ENCODE measurements at places on chromosomes 6 and 20.

GRCh38 chr20:51058017-51058416 lies 35.1 kb upstream of the KCNG1 start:
- no peak for DNase-seq

DNA sequence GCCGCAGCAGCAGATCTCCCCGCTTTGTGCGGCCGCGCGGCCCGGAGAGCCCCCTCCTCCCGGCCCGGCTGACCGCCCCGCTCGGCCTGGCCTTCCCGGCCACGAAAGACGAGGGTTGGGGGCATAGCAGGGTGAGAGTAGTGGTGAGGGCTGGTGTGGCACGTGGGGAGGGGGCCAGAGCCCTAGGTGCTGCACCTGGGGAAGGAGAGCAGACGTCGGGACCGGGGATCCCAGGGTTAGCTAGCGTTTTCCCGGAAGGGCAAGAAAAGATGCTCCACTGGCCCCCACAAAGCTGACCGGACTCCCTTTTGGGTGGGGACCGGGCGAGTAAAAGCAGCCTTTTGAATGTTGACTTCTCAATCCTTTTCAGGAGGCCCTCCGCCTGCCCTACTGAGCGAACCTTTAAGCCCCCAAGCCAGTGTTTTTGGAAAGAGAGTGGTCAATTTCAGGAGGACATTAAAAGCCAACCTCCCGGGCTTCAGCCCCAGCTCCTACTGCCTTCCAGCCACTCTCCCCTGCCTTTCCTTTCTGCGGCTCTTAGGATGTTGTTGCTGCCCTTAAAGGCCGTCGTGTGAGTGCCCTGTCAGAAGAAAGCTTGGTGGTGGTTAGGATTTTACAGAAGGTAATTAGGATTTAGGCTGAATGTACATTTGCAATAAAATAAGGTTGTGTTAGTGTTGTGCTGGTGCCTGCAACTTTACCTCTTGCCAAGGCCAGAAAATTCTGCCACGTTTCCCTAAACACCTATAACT lies 648 bp upstream of the BACH2 start:
- DNase-seq = no peak

- DNase-seq = no peak
These were observed 244.8 kb upstream of the CDYL start for GRCh38 chr6:4531406-4531805.

DNA sequence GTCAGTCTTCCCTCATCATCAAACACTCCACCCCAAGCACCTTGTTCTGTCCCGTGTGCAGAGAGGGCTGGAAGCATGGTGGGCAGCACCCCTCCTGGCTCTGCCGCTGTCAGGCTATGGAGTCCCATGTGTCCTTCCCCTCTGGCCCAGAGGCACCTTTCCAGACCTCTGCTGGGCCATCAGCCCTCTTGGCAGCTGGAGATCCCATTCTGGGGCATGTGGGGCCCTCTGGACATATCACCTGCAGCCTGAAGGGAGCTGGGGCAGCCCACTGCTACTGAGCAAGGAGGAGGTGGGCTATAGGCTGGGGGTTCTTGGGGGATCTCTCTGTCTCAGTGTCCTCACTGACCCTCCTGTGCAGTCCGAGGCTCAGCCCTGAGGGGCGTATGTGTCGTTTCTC lies 42.2 kb downstream of the SUN5 start:
- no peak for DNase-seq

GRCh38 chr20:4147319-4147718 lies 132.0 kb upstream of the RNF24 start:
- DNase-seq = no peak

- peak; percentile 31 for DNase-seq
These were observed 71.1 kb upstream of the THEMIS start for GRCh38 chr6:127971945-127972391.

- DNase-seq = no peak
These were observed 457.9 kb downstream of the TBC1D32 start for GRCh38 chr6:120876424-120876823.

DNA sequence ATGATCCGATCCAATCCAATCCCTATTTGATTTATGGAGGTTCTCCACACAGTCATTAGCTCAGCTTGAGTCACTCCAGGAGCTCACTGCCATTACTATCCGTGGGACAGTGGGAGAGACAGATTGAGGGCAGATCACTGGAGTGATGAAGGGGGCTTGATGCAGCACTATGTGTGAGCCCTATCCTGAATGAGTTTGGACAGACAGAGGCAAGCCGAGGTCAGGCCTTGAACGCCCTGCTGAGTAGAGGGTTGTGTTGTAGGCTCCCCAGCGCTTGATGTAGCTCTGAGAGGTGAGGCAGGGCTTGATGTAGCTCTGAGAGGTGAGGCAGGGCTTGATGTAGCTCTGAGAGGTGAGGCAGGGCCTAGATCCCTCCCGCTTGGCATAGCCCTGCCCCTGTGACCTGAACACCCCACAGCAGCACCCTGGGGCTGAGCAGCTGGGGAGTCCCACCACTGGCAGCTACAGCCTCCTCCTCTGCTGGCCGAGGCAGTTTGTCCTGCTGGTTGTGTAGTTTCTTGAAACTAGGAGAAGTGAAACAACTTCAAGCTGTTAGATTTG lies 58.7 kb downstream of the ZFAND3 start:
- DNase-seq = no peak

All from adipocyte (in vitro differentiated cells).